NCI-H1930 (cell line): ENCODE measurements at places on chromosomes 1 and 21.

- no peak for DNase-seq
These were observed 197.9 kb upstream of the SGIP1 start for GRCh38 chr1:66335859-66336640.

DNA sequence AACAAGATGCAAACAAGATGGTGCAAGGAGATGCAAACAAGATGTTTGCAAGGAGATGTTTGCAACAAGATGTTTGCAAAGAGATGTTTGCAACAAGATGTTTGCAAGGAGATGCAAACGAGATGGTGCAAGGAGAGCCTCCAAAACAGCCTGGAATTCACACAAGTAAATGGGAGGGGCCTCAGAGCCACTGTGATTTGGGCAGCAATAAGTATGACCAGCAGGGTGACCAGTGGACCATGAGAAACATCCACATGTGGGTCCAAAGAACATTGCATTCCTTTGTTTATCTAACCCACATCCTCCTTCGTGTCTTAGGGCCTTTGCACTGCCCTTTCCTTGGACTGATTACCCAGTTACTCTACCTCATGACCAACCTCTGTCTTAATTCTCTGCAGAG is 162.9 kb downstream of the PLPP3 start:
- DNase-seq: no peak

- peak; percentile 74 for DNase-seq
These were observed 22.6 kb downstream of the BTG2 start for GRCh38 chr1:203327684-203328457.

GRCh38 chr1:151134396-151134795 is 12.0 kb downstream of the SEMA6C start:
- DNase-seq: no peak

GRCh38 chr1:16022393-16022792 is 557 bp downstream of the CLCNKA start:
- DNase-seq: no peak

GRCh38 chr21:42452401-42453223 is 43.4 kb downstream of the RSPH1 start:
- DNase-seq: no peak

DNA sequence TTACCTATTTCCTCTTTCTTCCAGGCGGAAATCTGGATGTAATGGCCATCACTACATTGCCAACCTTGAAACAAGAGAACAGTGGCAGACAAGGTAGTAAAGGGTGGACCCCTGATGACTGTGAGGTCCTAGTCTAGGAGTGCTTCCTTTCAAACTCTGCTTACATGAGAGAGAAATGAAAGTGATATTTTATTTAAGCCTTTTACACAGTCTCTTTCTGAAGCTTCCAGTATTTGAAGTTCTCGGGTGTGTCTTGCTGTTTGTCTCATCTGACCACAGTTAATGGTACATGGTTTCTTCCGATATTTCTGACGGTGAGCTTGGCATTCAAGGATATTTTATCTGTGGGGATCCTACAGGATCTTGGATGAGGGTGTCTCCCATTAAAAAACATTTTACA is 215.2 kb downstream of the SLC45A1 start:
- no peak for DNase-seq

DNA sequence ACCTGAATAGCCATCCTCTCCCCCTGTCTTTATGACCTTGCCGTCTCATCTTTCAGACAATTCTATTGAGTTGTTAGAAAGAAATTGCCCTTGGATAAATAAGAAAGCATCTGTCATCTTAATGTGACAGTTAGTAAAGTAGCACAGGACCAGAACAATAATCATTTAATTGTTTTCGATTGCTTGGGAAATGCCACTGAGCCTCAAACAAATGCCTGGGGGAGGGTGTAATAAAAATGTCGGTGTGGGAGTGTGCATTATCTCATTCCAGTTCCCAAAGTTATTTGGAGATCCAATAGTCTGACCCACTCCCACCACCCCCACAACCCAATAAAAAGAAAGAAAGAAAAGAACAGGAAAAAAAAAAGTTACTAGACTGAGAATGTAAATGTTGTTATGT is 509.3 kb upstream of the LRRC7 start:
- DNase-seq: no peak

GRCh38 chr1:166875302-166875733 is 746 bp downstream of the TADA1 start:
- DNase-seq: no peak

DNA sequence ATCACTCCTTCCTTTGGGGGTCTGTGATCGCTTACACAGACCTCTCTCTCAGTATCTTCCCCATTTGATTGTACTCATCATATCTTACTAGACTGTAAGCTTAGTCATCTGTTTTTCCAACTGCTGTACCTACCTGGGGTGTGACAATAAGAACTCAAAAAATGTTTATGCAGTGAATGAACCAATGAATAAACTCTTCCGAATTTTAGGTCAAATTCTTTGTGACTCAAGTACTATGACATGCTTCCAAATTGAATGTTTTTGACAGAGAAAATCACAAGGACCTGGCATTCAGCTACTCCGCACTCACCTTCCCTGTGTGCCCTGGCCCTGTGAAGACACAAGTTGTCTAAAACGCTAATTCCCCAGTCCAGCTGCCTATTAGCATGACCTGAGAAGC is 42.1 kb downstream of the TMCO4 start:
- no peak for DNase-seq

DNA sequence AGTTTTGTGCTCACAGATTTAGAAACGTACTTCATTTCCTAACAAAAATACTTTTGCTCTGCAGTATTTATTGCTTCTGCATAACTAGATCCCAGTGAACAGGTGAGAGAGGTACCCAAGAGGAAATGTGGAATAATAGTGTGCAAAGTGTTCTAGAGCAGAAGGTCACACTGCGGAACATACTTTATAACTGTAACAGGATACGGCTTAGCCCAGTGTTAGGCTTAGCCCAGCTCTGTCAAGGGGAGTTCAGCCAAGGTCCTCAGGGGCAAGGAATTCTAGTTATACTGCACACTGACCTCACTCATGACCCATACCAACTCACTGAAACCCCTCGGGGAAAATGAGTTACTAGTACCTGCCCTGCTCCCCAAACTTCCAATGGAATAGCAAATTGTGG is 55.3 kb downstream of the PTPN14 start:
- no peak for DNase-seq

GRCh38 chr1:72635719-72636118 is 353.4 kb upstream of the NEGR1 start:
- DNase-seq: no peak

GRCh38 chr1:17309426-17310067 is 1.6 kb downstream of the PADI4 start:
- no peak for DNase-seq

GRCh38 chr1:221101807-221102605 is 222.8 kb downstream of the HLX start:
- DNase-seq: no peak

GRCh38 chr1:246907472-246907871 is 24.3 kb downstream of the AHCTF1 start:
- DNase-seq: no peak

DNA sequence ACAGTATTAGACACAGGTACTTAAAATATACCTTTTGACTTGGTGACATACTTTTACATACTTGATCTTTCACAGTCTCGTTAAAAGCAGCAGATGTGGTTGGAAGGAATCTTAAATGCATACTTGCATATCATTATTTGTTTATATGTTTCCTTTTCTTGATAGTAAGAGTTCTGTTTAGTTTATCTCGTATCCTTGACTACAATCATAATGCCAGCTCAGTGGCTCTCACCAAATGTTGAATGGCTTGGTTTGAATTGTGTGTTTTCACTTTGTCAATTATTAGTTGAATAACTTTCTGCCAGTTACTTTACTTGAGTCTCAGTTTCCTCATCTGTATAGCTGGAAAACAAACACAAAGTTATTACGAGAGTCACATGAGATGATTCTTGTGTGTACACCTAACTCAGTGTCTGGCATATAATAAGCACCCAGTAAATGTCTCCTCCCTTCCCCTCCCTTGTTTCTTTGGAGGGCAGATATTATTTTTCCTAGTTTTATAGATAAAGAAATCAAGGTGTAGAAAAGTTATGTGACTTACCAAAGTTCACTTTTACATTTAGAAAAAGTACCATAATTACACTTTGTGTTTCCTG is 131.6 kb upstream of the IVNS1ABP start:
- no peak for DNase-seq

- DNase-seq: no peak
These were observed 12.5 kb upstream of the TTC22 start for GRCh38 chr1:54813485-54814125.

GRCh38 chr1:24386931-24387330 is 26.7 kb downstream of the STPG1 start:
- DNase-seq: no peak

DNA sequence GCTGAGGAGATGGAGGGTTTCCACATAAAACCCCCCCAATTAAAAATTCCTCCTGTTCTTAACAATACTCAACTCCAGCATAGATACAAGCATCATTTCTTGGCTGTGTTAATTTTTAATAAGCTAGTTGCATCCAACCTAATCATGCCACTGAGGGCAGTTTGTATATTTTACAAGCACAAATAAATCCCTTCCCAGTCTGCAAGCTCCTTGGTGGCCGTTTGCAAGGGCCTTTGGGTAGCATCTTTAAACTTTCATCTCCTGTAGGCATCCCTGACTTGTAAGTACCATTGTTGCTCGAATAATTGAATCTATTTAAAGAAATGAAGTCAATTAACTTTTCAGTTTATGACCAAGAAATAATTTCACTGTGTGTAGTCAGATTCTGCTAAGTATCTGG is 103.5 kb upstream of the AJAP1 start:
- no peak for DNase-seq

DNA sequence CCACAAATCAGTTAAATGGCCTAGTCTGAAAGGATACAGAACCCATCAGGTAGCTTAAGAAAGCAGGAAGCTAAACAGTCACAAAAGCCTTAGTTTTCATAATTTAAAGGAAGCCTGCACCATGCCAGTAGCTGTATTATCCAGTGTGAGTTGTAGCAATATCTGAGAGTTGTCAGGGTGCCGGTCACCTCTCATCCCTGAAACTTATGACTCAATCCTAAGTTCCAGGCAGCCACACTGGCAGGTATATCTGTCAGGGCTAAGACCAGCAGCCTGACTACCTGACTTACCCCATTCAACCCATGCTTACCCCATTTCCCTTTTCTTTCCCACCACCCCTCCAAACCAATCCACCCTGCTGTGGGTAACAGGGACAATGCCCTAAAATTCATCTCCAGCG is 37.8 kb upstream of the LPAR3 start:
- no peak for DNase-seq

GRCh38 chr1:184044603-184045376 is 6.7 kb upstream of the TSEN15 start:
- no peak for DNase-seq

DNA sequence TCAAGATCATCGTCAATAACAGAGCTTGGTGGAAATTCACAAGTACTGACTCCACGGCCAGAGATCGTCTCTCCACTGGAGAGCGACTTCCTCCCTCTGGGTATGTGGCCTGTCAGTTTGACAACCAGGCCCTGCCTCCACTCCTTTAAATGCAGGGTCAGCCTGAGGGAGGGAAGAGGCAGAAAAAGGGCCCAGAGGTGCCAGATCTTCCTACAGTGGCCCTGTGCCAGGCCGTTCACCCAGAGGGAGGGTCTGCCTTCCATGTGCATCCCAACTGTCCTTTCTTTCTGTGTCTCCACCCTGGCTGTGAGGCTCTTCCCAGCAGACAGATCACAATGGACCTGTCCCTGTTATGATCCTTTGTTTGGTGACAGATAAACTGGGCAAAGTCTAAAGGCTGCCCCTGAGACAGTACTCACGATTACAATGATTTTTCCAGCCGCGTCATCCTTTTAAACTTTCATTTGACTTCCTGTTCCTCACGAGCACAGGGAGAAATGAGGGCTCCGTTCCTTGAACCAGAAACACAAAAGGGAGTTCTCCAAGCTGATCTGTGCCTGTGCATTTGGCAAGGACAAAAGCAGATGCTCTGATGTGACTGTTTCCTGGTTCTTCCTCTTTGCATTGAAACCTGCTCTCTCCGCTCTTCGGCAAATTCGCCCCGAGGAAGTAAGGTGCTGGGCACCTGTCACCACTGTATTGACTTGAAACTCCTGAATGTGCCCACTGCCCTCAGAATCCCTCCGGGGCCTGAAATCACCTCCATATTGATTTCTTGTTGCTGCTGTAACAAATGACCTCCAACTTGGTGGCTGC is 126.7 kb downstream of the PGBD5 start:
- DNase-seq: no peak

DNA sequence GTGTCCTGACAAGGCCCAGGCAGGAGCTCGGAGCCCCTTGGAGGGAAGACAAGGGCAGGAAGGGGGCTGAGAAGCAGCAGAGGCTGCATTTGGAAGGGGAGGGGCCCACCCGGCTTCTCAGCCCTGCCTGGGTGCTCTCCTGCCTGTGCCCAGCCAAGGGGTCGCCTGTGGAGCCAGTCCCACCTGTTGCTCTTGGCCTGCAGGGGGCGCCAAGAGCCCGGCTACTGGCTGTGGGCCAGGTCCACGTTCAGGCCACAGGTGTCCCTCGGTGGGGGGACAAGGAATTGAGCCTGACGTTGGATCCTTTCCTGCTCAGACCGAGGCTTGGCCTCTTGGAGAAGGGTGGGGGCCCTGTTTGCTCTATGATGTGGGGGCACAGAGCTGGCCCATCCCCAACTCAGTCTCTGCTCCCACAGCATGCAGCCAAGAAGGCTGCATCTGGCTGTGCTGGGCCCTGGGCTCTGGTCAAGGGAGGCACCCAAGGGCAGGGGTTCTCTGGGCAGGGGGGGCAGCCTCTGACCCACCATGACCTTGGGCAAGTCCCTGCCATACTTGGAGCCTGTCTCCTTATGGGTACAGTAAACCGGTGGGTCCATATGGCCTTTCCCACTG is 10.9 kb downstream of the WNT4 start:
- peak; percentile 42 for DNase-seq

- DNase-seq: no peak
These were observed 99.4 kb upstream of the SLC45A1 start for GRCh38 chr1:8218351-8219092.

DNA sequence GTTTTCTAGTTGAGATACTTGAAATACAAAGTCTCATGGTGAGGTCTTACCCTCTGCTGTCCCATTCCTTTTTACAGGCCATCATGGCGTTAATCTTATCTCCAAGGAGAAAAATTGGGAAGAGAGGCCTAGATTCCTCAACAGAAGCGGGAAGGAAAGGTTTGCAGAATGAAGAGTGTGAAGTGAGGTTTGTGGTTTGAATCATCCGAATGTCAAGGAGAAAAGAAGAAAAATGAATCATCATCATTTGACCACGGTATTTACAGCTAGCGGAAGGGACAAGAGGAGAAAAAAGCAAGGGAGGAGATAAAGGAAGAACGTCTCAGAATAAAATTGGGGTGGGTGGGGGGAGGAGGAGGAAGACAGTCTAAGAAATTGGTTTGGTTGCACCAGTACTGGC is 935 bp upstream of the COG2 start:
- no peak for DNase-seq
